ENCODE measurements at places on chromosomes 4 and X. TPM values are rescaled to one million over a fixed set of nuclear protein-coding genes. Genes with fewer than 3 reads are reported as not detected.

The MAGEA12 gene
- total RNA-seq: 0.17 TPM

The STBD1 gene
- total RNA-seq: 9.6 TPM

The BST1 gene
- 18.4 TPM for total RNA-seq

The FHIP1A gene
- 0.24 TPM for total RNA-seq

The KDR gene
- 0.03 TPM for total RNA-seq

The TMEM271 gene
- not detected for total RNA-seq

The CTSO gene
- 0.96 TPM for total RNA-seq

The FDCSP gene
- total RNA-seq: not detected

The ADH7 gene
- total RNA-seq: not detected

The CXXC4 gene
- total RNA-seq: not detected

The AFP gene
- 2.2 TPM for total RNA-seq

The HOPX gene
- not detected for total RNA-seq

The PPP4R3C gene
- total RNA-seq: not detected

The NKX3-2 gene
- total RNA-seq: 0.09 TPM

The SHROOM3 gene
- 7.9 TPM for total RNA-seq

The MAGEC2 gene
- total RNA-seq: not detected

The FMR1NB gene
- not detected for total RNA-seq

The XAGE2 gene
- total RNA-seq: not detected

The CXCL8 gene
- 19.3 TPM for total RNA-seq

The L1CAM gene
- 22.5 TPM for total RNA-seq

The PHKA1 gene
- 24.5 TPM for total RNA-seq

The TAF9B gene
- 13.6 TPM for total RNA-seq

The CCSER1 gene
- not detected for total RNA-seq

The VCX gene
- total RNA-seq: not detected

The CLGN gene
- total RNA-seq: 4.2 TPM

The USP51 gene
- 0.57 TPM for total RNA-seq

The PROM1 gene
- total RNA-seq: 0.09 TPM

The TCEAL5 gene
- not detected for total RNA-seq

Data from A549 treated with CORT108297 at 1 μM for 4 hours (cell line).